ENCODE measurements at places on chromosomes 1 and 21.
A peak's percentile ranks its signal among the peaks of the same experiment; 100 is the strongest.

DNA sequence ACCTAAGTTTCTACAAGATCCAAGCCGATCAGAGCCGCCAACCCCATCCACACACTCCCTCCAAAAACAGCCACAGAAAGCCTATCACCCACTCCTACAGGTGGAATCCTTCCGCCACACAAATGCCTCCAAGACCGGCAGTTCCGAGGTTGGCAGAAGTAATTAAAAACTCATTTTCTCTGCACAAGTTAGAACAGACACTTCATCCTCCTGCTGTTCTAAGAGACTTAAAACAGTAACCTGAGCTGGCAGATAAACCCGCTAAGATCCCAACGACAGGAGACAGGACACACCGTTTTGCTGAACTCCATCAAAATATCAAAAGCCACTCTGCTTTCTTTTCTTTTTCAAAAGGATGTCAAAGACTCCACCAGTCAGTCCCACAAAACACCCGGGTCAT is 2.8 kb downstream of the SSBP3 start:
- DNase-seq: no peak

GRCh38 chr21:41848958-41849580 is 30.1 kb downstream of the PRDM15 start:
- no peak for DNase-seq

DNA sequence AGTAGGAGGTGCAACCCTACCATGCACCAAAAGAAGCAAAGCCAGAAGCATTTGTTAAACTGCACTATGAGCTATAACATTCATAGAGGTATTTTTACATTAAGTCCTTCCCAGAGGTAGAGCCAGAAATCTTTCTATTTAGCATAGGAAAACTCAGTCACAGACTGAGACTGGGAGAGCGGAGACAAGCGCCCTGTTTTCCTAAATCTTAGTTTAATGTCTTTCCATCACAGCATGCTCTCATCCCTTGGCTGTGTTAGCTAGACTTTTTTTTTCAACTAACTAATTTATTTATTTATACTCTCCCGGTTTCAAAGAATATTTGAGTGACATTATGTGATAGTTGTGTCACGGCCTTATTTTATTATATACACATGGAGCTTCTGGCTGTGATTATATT is 304.1 kb downstream of the LMX1A start:
- no peak for DNase-seq

- DNase-seq: peak; percentile 96
Measured at GRCh38 chr1:9942939-9943788, at the start of the genes LZIC and NMNAT1. LZIC (minus strand) TSS chr1:9943391; CDS start chr1:9936619, 6,772 bp downstream. NMNAT1 (plus strand) TSS chr1:9943475; CDS start chr1:9972074, 28,599 bp downstream.

DNA sequence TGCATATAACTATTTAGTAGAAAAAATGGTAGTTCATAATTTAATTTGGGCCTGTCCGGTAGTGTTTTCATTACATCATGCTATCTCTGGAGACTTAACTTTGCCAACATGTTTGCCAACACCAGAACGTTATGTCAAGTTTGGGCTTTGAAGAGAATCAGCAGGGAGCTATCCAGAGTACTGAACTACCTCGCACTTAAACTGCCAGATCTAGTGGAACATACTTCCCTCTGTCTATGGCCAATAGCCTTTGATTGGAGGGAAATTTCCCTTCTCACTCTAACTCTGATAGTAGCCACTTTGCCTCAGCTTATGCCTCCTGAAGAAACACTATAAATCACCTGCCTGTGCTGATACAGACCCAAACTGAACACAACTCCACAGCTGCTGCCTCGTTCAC is 10.0 kb downstream of the LRRC53 start:
- no peak for DNase-seq

DNA sequence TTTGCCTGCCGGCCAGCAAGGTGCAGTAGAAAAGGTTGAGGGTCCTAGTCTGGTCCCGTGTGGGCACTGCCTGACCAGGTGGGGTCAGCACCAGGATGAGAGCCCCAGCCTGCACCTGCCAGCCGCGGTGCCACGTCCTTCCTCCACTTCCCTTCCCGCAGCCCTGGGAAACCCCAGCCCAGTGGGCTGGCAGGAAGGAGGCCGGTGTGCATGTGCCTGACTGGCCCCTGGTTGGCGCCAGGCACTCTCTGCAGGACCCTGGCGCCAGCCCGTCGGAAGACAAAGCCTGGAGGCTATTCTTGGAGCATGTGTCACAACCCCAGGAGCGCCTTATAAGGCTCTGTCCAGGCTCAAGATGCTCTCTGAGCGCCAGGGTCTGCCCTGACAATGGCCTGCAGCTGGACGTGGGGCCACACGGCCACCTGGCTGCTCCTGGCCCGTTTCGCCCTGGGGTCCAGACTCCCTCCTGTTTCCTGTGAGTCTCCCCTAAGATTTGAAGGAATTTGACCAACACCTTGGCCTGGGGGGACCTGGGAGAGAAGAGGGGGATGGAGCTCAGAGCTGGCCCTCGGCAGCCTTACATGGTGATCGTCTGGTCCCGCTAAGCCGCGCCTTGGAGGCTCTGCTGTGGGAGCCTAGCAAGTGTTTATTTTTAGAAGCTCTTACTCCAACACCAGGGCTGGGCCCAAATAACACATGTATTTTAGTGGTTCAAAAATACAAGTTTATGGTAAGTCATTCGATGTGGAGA is 31.9 kb upstream of the POFUT2 start:
- DNase-seq: no peak

GRCh38 chr1:9807541-9807940 is 16.2 kb downstream of the CLSTN1 start:
- peak; percentile 29 for DNase-seq

- DNase-seq: no peak
Measured at GRCh38 chr1:167157114-167157513, 63.2 kb downstream of the STYXL2 start.

DNA sequence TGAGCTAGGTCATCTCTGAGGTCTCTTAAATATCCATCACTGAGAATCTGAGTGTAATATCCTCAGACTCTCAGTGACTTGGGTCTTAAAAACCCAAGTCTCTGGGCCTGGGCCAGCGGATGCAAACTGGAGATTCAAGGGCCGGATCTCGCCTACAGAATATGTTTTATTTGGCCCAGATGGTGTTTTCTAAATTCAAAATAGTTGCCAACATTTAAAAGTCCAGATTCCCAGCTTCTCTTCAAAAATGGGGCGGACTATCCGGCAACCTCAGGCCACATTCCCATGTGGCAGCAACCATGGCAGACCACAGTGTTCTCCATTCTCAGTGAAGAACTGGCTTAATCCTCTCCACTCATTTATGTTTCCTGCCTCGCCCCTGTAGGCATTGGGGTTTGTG is 12.7 kb upstream of the HEYL start:
- DNase-seq: no peak

- DNase-seq: no peak
Measured at GRCh38 chr1:66197785-66198184, 336.2 kb upstream of the SGIP1 start.

GRCh38 chr21:26966649-26967061 is 233 bp downstream of the ADAMTS5 start:
- no peak for DNase-seq

DNA sequence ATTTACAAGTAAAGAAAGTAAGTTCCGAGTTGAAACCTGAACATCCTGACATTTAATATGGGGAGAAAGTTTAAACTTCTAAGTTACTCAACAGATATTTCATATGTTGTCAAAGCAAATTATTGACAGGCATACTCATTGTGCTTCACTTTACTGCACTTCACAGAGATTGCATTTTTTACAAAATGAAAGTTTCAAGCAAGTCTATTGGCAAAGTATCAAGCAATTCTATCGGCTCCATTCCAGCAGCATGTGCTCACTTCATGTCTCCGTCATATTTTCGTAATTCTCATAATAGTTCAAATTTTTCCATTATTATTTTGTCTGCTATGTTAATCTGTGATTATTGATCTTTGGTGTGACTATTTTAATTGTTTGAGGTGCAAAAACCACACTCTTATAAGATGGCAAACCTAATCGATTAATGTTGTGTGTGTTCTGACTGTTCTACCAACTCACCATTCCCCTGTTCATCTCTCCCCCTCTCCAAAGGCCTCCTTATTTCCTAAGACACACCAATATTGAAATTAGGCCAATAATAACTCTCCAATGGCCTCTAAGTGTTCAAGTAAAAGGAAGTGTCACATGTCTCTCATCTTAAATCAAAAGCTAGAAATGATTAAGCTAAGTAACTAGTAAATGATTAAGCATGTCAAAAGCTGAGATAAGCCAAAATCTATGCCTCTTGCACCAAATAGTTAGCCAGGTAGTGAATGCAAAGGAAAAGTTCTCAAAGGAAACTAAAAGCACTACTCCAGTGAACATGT is 68.2 kb upstream of the BCL9 start:
- no peak for DNase-seq

DNA sequence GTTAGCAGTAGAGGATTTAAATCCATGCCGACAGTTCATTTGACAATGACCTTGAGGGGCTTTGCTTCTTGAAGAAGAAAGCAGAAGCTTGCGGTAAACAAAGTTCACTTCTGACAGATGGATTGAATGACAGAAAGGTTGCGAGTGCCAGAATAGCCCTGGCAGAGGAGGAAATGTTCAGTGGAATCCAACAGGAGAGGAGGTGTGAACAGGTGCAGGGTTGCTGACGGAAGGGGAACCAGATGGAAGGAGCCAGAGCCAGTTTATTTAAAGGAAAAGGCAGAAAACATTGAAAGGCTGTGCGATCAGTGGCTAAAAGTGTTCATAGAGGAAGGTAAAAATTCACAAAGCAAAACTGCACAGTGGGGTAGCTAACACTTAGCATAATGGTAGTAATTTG is 141.0 kb downstream of the SDCCAG8 start:
- DNase-seq: no peak

GRCh38 chr1:6870571-6870970 is 85.3 kb downstream of the CAMTA1 start:
- no peak for DNase-seq

DNA sequence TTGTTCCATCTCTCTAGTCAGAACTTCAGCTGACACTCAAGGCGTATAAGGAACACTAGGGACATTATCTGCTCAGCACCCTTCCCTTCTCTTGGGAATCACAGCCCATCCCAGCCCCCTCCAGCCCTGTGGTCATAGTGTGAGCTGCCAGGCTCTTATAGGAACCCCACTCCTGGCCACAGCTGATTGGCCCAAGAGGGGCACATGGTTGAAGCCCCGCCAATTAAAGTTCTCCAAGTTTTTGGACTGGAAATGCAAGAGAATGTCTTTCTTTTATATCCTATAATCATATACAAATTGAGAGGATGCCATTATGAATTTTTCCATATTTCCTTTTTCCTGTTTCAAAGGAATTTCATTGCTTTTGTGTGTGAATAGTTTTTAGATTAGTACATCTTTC is 40.7 kb downstream of the FOXO6 start:
- DNase-seq: no peak

DNA sequence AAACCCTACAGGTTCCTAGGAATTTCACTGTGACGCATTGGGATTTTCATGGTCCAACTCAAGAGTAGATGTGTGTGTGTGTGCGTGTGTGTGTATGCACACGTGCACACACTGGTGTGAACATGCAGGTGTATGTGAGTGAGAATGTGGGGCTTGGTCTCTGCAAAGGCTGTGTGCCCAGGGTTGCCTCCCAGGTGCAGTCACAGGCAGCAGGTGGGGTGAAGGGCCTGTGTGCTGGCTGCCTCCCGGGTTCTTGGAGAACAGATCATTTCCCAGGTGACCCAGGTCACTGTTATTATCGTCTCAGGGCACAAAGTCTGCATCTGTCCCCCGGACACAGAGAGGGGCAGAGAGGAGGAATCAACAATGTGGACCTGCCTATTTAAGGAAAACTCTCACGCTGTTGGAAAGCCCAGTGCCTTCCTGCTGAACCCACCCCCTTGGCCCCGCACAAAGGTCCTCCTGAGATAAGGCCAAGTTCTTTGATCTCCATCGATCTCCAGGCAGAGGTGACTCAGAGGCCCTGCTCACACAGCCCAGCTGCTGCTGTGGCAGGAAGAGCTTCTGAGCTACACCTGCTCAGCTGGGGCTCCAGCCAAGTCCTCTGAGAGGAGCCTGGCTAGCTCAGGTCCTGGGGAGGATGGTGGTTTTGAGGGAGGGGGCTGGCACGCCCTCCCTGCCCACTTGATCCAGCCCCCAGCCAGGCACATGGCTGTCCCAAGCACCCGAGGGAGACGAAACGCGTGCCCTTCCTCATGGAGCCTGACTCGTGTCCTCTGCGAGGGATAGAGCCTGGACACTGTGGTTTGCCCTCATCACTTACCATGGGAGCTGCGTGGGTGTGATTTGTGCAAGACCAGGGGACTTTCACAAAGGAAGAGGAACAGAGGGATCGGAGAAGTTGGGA is 134.0 kb upstream of the ARHGEF16 start:
- no peak for DNase-seq

GRCh38 chr1:40044110-40044509 is 3.6 kb downstream of the CAP1 start:
- DNase-seq: no peak

DNA sequence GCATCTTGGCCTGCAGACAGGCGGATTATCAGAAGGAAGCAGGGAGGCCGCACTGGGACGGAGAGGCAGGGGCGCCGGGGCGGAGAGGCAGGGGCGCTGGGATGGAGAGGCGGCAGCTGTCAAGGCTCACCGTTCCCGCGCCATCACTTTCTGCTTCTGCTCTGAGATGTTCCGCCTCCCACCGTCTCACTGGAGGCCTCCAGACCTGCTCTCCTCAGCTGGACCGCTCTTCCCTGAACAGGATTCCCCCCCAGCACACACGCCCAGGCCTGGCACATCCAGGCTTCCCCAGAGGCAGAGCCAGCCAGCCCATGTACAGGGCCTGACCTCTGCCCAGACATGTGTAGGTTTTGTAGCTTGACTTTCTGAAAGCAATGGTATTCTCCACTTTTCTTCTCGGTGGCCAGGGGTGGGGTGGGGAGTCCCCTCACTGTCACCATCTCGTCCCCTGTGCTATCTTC is 84.1 kb downstream of the RIPK4 start:
- DNase-seq: no peak

DNA sequence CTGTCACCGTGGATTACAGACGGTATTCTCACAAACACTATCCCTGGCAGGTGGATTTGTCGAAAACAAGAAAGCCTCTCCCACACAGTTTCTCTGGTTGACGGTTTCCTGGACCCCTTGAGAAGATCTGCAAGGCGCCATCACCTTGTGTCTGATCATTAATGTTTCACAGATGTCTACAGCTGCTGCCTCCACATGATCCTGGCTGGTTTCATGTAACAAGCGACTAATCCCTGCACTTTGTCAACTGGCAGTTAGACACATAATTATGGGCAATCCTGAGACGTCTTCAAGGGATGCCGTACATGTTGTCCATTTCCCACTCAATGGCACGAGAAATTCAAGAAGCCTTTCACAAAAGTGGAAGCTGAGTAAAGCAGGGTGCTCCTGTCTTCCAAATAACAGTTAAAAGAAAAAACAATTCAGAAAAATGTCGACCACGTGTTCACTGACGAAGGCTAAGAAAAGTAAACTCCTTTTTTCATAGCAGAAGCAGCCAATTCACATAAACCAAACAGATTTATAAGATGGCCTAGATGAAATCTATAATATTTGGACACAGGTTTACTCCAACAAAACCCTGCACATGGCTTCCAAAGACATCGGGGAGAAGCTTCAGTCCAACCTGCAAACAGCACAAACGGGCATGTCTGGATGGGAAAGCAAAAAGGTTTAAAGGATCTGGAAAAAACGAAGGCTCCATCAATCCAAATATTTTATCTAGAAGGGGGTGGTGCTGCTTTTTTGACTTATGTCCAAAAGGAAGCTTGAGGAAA is 52.2 kb downstream of the CAPZB start:
- no peak for DNase-seq

- no peak for DNase-seq
Measured at GRCh38 chr1:229897501-229897900, 169.5 kb upstream of the GALNT2 start.

- no peak for DNase-seq
Measured at GRCh38 chr1:70228670-70229069, 7.5 kb downstream of the SRSF11 start.

- no peak for DNase-seq
Measured at GRCh38 chr1:155942578-155943141, 1.2 kb downstream of the RXFP4 start.

- DNase-seq: no peak
Measured at GRCh38 chr1:59361766-59362165, 64.9 kb downstream of the FGGY start.
